Activated naive CD8-positive, alpha-beta T cell treated with anti-CD3 and anti-CD28 coated beads for 36 hours (primary cell): ENCODE measurements at places on chromosomes 1 and 21. TPM values are rescaled to one million over a fixed set of nuclear protein-coding genes. Genes with fewer than 3 reads are reported as not detected.

DNA sequence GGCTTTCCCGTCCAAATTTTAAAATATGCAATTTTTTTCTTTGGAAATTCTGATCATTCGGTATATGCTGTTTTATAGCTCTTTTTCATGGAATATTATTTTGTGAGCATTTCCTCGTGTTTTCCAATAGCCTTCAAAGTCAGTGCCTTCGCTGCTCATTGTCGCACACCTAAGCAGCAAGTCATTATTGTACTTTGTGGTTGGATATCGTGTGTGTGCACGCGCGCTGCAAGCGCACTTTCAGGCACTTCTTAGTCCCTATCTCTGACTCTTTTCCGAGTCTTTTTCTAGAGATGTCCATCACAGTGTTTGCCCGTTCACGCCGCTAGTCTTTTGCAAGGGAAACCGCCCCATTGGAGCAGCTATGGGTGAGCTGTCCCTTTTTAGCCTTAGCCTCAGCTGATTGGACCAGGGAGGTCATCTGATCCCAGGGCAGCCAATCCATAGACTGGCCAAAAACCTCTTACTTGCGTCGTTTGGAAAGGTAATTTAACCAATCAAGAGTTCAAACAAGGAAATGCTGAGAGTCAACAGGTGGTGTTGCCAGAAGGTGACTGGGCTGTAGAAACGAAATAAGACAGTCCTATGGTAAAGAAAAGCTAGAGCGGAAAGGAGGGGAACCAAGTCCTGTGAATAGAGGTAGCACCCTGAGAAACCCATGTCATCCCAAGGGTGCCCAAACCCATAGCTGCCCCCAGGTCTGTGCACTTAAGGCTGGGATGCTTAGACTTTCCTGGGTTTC, 710 bp upstream of the HYI start:
- H3K27me3 ChIP-seq = peaks cover 36% of the 10 kb centered on the region
- peaks cover 11% of the 10 kb centered on the region for H3K36me3 ChIP-seq
- H3K4me3 ChIP-seq = peak overlapping the region; percentile 82
- peak overlapping the region; percentile 70 for H3K27ac ChIP-seq
- H3K4me1 ChIP-seq = peaks cover 15% of the 10 kb centered on the region
- DNase-seq = peak; percentile 66

The LINGO4 gene
- total RNA-seq = not detected

DNA sequence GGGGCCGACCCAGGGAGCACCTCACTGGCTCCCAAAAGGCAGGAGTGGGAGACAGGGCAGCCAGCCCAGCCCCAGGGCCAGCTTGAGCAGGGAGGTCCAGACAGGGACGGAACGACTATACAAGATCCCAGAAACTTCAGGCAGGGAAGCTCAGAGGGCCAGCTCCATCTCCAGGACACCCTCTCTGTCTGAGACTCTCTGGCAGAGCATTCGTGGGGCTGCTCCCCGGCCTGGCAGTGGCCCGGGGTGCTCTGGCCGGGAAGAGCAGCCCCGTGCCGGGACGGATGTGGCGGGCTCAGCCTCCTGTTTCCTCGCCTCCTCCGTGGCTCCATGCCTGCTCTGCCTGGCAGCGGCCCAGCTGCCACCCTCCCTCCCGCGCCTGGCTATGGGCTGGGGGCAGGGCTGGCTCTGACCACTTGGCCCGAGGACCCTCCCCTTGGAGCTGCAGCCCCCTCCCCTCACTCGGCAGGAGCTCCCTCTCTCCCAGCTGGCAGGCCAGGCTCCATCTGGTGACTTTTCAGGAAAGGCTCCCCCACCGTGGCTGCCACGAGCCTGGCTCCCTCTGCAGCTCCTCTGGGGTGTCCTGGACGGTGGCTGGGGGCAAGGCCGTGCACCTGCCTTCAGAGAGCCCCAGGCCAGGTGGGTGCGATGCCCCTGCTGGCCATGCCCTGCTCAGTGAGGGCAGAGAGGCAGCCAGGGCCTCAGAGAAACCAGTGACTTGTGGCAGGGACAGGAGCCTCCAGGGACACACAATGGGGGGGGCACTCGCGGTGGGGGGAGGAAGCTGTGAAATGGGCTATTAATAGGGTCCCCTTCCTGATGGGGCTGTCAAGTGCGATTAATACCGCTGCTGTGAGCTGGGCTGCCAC, 5.6 kb upstream of the PLCH2 start:
- H3K4me1 ChIP-seq = no peaks in the 10 kb centered on the region
- DNase-seq = no peak
- peaks cover 8% of the 10 kb centered on the region for H3K27me3 ChIP-seq
- no peak overlapping the region for H3K4me3 ChIP-seq
- no peaks in the 10 kb centered on the region for H3K36me3 ChIP-seq

GRCh38 chr1:229786974-229787610, 161.0 kb downstream of the URB2 start:
- no peaks in the 10 kb centered on the region for H3K4me1 ChIP-seq
- no peak overlapping the region for H3K4me3 ChIP-seq

DNA sequence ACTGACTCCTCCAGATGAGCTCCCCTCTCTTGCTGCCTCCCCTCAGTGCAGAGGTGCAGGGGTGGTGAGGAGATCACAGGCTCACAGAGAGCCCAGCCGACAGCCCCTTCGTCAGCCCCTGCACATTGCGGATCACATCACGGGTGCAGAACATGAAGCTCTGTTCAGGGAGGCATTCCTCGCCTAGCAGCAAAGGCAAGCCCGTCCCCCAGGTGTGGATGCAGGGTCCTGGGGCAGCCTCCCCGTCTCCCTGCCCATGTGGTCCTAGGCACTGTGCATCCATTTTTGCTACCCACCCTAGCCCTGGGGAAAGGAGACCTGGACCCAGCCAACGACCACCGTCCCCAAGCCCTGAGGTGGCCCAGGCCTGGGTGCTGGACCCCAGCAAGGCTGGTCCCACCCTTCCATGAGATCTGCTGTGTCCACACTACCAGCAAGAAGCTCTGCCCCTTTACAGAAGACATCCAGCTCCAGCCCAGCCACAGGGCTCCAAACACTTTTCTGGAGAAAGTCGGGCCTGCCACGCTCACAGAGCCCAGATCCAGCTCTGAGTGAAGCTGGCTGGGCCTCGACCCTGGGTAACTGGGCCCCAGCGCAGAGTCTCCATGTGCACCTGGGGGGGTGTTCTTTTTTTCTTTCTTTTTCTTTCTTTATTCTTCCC, 248.7 kb downstream of the NPHP4 start:
- H3K4me1 ChIP-seq = no peaks in the 10 kb centered on the region
- H3K4me3 ChIP-seq = no peak overlapping the region
- no peaks in the 10 kb centered on the region for H3K36me3 ChIP-seq
- no peak overlapping the region for H3K27ac ChIP-seq
- DNase-seq = no peak

The COL9A2 gene
- total RNA-seq = 3.0 TPM

The OLIG2 gene
- not detected for total RNA-seq

- peaks cover 11% of the 10 kb centered on the region for H3K4me1 ChIP-seq
- H3K27me3 ChIP-seq = no peaks in the 10 kb centered on the region
- H3K4me3 ChIP-seq = no peak within 1 kb of the TSS
- no peak within 1 kb of the TSS for H3K27ac ChIP-seq
- no peaks in the 10 kb centered on the region for H3K36me3 ChIP-seq
- DNase-seq = no peak
Measured at GRCh38 chr1:248375446-248375845, at the start of gene OR2T6. Gene OR2T6 (plus strand): TSS chr1:248375746. CDS start chr1:248387609, 11,863 bp downstream.

The TMEM200B gene
- total RNA-seq = 0.99 TPM

GRCh38 chr1:236281198-236281653, 532 bp downstream of the ERO1B start:
- peak overlapping the region; percentile 92 for H3K4me3 ChIP-seq
- peaks cover 48% of the 10 kb centered on the region for H3K4me1 ChIP-seq
- no peaks in the 10 kb centered on the region for H3K27me3 ChIP-seq
- H3K36me3 ChIP-seq = peaks cover 3% of the 10 kb centered on the region

- no peaks in the 10 kb centered on the region for H3K4me1 ChIP-seq
- H3K4me3 ChIP-seq = no peak overlapping the region
- DNase-seq = no peak
- peaks cover 23% of the 10 kb centered on the region for H3K27me3 ChIP-seq
Measured at GRCh38 chr1:41277371-41277975, 35.4 kb upstream of the SCMH1 start.

The CD34 gene
- not detected for total RNA-seq

DNA sequence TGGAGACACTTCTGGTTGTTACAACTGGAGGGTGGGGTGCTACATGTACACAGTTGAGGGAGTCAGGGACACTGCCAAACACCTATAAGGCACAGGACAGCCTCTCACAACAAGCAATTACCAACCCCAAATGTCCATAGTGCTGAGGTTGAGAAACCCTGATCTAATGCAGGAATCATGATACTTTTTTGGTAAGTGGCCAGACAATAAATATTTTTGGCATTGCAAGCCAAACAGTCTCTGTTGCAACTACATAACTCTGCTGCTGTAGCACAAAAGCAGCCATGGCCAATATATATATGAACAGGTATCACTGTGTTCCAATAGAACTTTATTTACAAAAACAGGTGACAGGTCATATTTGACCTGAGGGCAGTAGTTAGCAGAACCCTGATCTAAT, 177.5 kb downstream of the ASTN1 start:
- no peak for DNase-seq
- H3K4me1 ChIP-seq = no peaks in the 10 kb centered on the region
- peaks cover 7% of the 10 kb centered on the region for H3K27me3 ChIP-seq
- no peak overlapping the region for H3K27ac ChIP-seq
- H3K36me3 ChIP-seq = no peaks in the 10 kb centered on the region

The ODF2L gene
- 18.0 TPM for total RNA-seq

The SPOCD1 gene
- not detected for total RNA-seq

GRCh38 chr21:35349376-35350080, 300.4 kb upstream of the RUNX1 start:
- H3K27me3 ChIP-seq = peaks cover 12% of the 10 kb centered on the region
- H3K4me1 ChIP-seq = peaks cover 6% of the 10 kb centered on the region
- peaks cover 1% of the 10 kb centered on the region for H3K36me3 ChIP-seq
- no peak overlapping the region for H3K4me3 ChIP-seq
- DNase-seq = no peak

The UTP11 gene
- 89.2 TPM for total RNA-seq

DNA sequence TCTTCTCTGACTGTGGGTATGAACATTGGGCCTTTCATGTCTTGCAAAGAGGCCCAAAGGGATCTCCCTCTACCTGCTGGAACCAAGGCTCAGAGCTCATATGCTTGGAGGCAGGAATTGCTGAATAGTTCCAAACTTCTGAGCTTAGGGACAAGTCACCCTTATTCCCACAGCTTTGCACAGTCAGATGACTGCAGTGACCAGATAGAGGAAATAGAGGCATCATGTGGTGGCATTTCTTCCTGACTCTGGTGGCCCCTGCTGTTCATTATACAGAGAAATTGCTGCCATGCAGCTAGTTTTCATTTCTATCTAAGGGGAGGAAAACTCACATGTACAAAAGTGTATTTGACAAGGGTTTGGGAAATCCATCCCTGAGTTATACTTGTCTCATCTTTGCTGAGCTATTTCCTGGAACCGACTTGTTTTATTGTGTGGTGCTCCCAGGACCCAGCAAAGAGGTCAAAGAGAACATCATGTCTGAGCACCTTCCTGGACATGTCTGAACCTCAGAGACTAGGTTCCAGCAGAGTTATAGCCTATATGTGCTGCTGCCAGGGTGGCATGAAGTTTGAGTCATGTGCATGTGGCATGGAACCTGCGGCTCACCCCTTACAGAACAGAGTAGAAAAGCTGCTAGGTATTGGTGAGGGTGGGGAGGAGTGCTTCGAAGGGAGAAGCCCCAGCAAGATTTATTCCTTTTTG, 131.2 kb downstream of the PIK3R3 start:
- H3K4me1 ChIP-seq = no peaks in the 10 kb centered on the region
- DNase-seq = no peak
- no peaks in the 10 kb centered on the region for H3K27me3 ChIP-seq
- no peak overlapping the region for H3K27ac ChIP-seq

GRCh38 chr1:87673309-87673708, 344.6 kb downstream of the LMO4 start:
- no peaks in the 10 kb centered on the region for H3K27me3 ChIP-seq
- no peak overlapping the region for H3K27ac ChIP-seq
- no peak overlapping the region for H3K4me3 ChIP-seq
- no peaks in the 10 kb centered on the region for H3K36me3 ChIP-seq

DNA sequence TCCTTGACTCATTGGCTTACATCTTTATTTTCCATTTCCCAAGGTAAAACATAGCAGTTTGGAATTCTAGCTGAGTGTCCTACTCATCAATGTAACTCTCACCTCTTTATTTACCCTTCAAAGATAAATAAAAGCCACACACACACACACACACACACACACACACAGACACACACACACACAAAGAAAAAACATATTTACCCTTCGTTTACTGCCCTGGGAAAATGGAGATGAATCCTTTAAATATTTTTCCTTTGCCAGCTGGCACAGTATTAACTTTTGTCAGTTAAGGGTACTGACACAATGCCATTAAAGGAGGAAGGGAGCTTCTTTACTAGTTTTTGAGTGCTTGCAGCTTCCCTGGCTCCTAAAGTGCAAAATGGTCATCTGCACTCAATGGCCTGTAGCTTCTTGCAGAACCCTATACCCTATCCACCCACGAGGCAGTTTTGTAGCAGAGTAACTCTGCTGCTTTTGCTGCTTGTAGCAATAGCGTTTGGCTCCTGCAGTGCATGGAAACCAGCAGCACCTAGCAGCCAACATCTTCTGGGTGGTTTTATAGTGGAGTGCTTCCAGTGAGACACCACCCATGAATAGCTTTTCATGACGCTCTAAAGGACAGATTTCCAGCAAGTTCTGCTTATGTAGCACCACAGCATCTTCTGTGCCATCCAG, 103.7 kb downstream of the HS2ST1 start:
- no peak overlapping the region for H3K27ac ChIP-seq
- no peaks in the 10 kb centered on the region for H3K27me3 ChIP-seq
- peaks cover 9% of the 10 kb centered on the region for H3K4me1 ChIP-seq
- DNase-seq = no peak
- H3K4me3 ChIP-seq = no peak overlapping the region
- H3K36me3 ChIP-seq = peaks cover 17% of the 10 kb centered on the region

- H3K36me3 ChIP-seq = no peaks in the 10 kb centered on the region
- H3K27ac ChIP-seq = no peak overlapping the region
- H3K4me3 ChIP-seq = no peak overlapping the region
- no peaks in the 10 kb centered on the region for H3K4me1 ChIP-seq
- peaks cover under 1% of the 10 kb centered on the region for H3K27me3 ChIP-seq
- DNase-seq = no peak
Measured at GRCh38 chr1:87795615-87796337, 467.1 kb downstream of the LMO4 start.

The IGSF9 gene
- total RNA-seq = not detected

GRCh38 chr1:237590386-237590785, 300.3 kb downstream of the ZP4 start:
- H3K36me3 ChIP-seq = no peaks in the 10 kb centered on the region
- no peak for DNase-seq
- H3K27me3 ChIP-seq = peaks cover 4% of the 10 kb centered on the region
- H3K4me1 ChIP-seq = no peaks in the 10 kb centered on the region

DNA sequence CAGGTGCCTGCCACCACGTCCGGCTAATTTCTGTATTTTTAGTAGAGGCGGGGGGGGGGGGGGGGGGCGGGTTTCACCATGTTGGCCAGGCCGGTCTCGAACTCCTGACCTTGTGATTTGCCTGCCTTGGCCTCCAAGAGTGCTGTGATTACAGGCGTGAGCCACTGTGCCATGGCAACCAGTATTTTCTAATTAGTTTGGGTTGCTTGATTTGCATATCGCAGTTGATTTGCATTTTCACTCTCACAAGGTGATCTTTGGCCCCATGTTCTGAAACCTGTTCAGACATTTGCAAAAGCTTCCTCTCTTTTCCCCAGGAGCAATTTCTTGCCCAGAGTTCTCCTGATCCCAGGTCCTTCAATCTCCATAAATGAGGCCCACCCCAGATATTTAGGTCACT, 1.7 kb downstream of the TOR3A start:
- H3K4me3 ChIP-seq = peak overlapping the region; percentile 97
- peaks cover 7% of the 10 kb centered on the region for H3K36me3 ChIP-seq
- peaks cover 18% of the 10 kb centered on the region for H3K4me1 ChIP-seq
- H3K27ac ChIP-seq = peak overlapping the region; percentile 96
- DNase-seq = no peak
